ENCODE measurements at places on chromosomes 5 and 9.

DNA sequence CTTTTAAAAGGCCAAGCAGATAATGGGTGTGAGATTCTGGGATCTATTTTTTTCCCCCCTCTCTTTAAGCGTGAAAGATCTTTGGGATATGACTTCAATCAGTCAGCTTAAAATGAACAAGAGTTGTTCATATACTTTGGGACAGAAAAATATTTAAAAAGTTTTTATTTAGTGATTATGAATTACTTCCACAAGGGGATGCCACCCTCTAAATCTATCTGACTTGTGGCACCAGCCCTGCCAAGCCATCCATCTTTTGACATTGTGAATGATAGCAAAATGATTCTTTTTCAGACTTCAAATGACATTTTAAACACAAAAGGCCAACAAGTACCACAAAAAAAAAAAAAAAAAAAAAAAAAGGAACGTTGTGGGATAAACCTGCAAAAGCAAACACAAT is 111.0 kb upstream of the HMHB1 start:
- no peak for DNase-seq

DNA sequence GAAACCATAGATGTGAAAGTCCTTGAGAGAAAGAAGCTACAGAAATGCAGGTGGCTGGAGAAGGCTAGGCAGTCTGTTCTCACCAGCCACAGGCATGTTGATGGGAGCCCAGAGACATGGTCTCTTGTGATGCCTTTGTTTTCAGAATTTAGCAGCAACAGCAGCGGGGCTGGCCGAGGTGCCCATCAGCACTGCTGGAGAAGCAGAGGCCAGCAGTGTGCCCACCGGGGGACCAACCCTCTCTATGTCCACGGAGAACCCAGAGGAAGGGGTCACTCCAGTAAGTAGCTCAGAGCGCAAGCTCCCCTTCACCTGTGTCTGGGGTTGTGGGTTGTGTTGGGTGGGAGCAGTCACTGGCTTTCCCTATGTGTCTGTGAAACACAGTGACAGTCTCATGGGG is 59.6 kb downstream of the COL15A1 start:
- no peak for DNase-seq

DNA sequence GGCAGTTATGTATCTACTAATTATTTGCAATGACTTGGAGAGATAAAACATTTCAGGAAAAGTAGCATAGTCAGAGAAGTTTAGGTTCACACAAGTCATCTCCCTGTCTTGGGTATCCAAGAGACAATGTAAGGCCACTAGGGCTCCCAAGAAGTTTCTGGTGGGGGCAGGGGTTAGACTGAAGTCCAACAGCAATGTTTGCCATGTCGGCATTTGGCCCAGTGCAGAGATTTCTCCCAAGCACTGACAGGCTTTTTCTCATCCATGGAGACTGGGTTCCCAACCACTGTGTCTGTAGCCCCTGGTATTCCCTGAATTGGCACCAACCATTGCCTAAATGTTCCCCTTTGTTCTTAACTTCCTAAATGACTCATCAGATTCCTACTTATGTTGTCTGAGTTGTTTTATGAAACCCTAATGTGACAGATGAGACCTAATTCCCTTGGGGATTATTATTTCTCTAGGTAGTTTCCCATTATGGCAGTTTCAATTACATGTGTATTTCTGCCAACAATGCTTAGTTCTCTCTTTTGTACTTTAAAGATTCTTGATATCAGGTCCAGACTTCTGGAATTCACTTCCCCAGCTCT is 103.6 kb upstream of the EGFLAM start:
- DNase-seq: no peak

GRCh38 chr5:137651022-137651421 is 84.9 kb downstream of the KLHL3 start:
- no peak for DNase-seq

GRCh38 chr5:110548171-110548570 is 178.3 kb downstream of the TMEM232 start:
- DNase-seq: no peak
